Stimulated activated CD8-positive, alpha-beta memory T cell treated with anti-CD3 and anti-CD28 coated beads, Interleukin-7, amount 100 ng/mL, for 48 hours (primary cell): ENCODE measurements at places on chromosomes 2 and 18.

DNA sequence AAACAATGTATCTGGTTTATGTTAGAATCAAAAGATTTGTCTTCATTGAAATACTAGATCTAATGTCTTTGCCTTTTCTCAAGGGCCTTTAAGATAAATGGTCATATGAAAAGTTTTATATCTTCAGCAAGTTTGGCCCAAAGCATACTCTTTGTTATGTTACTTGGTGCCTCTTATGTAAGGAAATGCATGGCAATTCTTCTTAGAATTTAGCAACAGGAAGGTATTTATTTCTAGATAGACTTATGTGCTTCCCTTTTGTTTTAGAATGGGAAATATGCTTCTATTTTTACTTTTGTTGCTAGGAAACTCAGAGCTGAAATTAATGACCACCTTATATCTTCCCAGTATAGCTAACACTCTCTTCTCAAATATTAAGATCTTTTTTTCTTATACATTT, 117.4 kb upstream of the DLX2 start:
- DNase-seq = no peak

GRCh38 chr2:20110383-20110782, 59.0 kb upstream of the LAPTM4A start:
- DNase-seq = no peak

- DNase-seq = no peak
Measured at GRCh38 chr18:5456577-5457461, 87.0 kb downstream of the EPB41L3 start.

GRCh38 chr2:45299361-45299760, 290.1 kb upstream of the SIX2 start:
- DNase-seq = no peak

DNA sequence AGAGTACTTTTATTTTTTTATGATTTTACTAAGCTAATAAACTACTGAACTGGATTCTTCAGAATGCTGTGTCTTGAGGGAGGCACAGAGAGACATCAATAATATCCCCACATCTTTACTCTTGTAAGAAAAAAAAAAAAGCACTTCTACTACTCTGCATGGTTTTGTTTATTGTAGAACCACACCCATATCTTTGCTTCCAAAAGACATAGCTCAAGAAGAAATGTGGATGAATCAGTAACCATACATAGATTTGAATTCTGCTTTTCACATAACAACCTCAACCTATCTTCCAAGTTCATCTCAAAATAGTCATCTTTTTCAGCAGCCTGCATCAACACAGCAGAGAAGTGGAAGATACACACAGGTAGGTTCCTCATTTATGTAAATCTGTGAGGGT, 12.2 kb upstream of the COL5A2 start:
- no peak for DNase-seq

DNA sequence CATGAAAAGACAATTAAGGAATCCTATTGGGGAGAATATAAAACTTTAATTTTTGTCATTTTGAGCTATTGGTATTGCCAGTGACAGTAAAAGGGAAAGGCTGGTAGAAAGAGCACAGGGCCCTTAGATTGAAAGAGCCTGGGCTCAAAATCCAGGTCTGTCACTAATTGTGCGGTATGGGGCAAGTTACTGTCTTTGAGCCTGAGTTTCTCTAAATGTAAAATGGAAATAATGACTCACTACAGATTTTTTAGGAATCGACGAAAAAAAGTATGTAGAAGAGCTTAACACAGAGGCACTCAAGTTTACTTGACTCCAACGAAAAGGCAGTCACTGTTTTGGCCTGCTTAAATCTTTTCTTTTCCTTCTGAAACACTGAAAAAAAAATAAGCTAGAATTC, 7.0 kb downstream of the NDUFV2 start:
- no peak for DNase-seq

GRCh38 chr2:111909079-111909478, 10.7 kb downstream of the MERTK start:
- no peak for DNase-seq

GRCh38 chr2:8998418-8999101, 4.9 kb downstream of the MBOAT2 start:
- DNase-seq = no peak

DNA sequence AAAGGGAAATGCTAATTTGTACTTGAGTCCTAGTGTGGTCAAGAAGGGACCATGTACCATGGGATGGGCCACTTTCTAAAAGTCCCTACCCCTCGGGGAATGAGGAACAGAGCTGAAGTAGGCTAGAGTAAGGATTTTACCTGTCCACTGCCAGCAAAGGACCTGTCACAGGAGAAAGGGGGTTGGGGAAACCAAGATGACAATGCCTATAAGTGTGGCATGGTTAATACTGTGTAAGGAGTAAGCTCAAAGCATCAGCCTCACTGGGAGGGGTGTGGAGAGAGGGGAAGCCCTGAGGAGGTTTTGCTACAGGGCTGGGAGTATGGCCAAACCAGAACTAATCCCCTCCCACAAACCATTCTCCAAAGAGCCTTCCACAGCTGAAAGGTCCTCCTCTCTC, 15.8 kb downstream of the GKN2 start:
- no peak for DNase-seq

GRCh38 chr18:32287873-32288272, 98.0 kb downstream of the MEP1B start:
- DNase-seq = no peak

GRCh38 chr2:9422321-9423099, 818 bp downstream of the ITGB1BP1 start:
- peak; percentile 25 for DNase-seq

GRCh38 chr2:160205505-160205904, 5.4 kb upstream of the ITGB6 start:
- no peak for DNase-seq

DNA sequence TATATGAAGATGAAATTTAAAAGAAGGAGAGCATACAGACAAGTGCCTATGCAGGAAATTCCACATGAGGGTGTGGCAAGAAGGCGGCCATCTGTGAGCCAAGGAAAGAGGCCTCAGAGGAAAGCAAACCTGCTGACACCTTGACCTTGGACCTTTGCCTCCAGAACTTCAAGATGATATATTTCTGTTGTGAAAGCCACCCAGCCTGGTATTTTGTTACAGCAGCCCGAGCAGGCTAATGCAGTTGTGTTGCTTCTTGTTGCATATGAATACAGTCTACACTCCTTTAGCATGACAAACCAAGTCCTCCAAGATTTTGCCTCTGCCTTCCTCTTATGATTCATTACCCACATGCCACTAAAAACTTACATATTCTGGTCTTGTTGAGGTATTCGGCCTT, 374.8 kb upstream of the TRIB2 start:
- no peak for DNase-seq

DNA sequence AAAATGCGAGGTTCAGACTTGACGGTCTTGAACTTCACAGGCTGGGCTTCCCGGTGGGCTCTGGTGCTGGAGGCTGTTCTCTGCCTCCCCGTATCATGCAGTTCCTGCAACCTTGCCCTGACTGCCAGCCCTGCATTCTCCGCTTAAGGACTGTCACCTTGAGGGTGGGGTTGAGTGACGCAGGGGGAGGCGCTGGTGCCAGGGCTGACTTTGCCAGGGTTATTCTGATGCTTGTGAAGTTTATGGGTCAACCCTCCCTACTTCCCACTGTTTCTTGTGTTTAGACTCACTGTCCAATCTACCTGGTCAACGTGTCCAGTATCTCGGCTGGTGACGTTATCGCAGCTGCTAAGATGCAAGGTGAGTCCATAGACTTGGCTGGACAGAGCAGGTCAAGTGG, 37.5 kb upstream of the MAPRE3 start:
- DNase-seq = no peak

DNA sequence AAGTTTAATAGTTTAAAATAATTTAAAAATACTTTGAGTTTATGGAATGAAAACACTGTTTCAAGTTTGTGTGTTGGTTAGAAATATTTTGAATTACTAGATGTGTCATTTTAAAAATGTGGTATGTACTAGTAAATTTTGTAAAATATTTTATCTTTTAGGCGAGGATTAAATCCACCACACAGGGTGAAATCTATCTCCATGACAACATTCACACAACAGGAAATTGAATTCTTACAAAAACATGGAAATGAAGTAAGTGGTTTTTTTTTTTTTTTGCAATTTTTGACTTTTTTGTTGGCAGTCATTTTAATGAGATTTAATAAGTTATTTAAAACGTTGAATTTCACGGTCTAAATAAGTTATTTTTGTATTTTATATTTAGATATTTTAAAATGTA, 19.4 kb downstream of the AGFG1 start:
- DNase-seq = no peak

GRCh38 chr2:85963068-85963467, 74.3 kb upstream of the ST3GAL5 start:
- DNase-seq = no peak

- DNase-seq = no peak
Measured at GRCh38 chr2:238692562-238692961, 155.3 kb upstream of the TWIST2 start.

DNA sequence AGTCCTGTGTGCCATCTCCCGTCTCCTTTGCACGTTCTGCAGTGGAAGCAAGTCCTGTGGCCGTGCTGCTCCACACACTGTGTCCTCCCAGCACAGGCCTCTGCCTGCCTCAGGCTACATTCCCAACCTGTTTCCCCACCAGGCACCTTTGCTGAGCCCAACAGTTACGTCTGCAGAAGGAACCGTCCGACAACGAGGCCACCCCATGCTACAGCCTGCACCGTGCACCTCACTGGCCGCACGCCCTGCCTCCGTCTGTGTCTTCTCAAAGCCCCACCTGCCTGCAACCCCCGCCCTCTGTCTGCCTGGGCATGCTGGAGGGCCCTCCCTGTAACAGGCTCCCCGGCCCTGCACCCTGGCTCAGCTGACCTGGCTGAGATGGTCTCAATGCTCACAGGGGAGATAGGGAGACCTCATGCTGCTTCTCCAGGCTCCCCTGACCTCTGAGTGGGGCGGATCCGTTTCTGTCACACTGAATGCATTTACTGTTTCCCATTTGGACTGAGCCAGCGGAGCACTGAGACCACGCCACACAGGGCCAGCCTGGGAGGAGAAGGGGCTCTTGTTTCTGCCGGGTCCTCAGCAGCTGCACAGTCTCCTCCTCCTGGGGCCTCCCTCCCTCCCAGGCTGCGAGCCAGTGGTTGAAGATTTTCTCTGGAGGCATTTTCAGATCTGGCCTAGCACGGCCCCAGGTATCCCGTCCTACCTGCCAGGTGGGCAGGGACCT, 109.1 kb upstream of the OTOS start:
- DNase-seq = no peak

- DNase-seq = peak; percentile 44
Measured at GRCh38 chr2:169069341-169069740, at the start of gene DHRS9. Gene DHRS9 (plus strand): TSS chr2:169069563. CDS start chr2:169081582, 12,019 bp downstream.

- no peak for DNase-seq
Measured at GRCh38 chr2:18834341-18834740, 245.0 kb upstream of the NT5C1B start.

DNA sequence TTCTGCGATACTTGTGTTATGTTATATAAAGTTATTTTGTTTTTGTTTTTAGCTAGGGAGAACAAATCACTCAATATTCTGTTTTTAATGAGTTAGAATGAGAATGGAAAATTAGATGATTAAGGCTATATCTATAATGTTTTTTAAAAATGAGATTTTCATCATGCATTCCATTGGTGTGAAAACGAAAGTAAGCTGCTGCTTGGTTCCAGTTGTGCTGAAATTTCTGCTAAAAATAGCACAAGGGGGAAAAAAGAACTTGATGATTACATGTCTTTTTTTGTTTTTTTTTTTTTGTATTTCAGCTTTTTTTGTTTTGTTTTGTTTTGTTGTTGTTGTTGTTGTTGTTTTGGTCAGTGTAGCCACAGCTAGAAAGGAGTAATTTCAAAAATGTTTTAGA, 242.6 kb upstream of the KCNJ3 start:
- DNase-seq = no peak

- no peak for DNase-seq
Measured at GRCh38 chr2:239329972-239330572, 70.7 kb downstream of the HDAC4 start.

DNA sequence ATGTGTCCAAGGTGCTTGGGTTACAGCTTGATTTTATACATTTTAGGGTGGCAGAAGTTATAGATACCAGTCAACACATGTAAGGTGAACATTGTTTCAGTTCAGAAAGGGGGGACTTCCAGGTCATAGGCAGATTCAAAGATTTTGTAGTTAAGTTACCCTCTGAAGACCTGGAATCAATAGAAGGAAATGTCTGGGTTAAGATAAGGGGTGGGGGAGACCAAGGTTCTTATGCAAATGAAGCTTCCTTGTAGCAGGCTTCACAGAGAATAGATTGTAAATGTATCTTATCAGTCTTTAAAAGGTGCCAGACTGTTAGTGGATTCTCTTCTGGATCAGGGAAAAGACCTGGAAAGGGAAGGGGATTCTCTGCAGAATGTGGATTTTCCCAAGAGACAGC, 42.4 kb downstream of the BMPR2 start:
- no peak for DNase-seq

DNA sequence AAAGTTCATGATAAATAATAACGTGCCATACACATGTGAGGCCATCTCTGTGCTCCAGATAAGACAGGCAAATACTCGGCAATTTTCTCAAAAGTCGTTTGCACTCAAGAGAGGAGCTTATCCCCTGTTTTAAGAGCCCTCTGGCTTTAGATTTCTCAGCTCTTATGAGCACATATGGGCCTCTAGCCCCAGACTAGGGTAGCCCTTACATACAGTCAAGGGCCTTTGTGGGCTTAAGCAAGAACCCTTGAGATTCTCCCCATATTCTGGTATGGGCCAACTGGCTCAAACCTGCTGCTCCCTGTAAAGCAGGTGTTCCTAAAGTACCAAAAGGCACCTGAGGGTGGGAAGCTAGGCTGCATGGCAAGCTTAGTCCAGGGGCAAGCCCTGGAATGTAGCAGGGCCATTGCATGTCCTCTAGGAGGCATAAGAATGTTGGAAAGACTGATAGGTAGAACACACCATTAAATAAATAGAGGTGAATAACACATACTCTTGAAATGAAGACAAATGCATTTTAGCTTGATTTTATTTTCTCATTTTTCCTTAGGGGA, 66.1 kb downstream of the FASTKD2 start:
- DNase-seq = no peak

DNA sequence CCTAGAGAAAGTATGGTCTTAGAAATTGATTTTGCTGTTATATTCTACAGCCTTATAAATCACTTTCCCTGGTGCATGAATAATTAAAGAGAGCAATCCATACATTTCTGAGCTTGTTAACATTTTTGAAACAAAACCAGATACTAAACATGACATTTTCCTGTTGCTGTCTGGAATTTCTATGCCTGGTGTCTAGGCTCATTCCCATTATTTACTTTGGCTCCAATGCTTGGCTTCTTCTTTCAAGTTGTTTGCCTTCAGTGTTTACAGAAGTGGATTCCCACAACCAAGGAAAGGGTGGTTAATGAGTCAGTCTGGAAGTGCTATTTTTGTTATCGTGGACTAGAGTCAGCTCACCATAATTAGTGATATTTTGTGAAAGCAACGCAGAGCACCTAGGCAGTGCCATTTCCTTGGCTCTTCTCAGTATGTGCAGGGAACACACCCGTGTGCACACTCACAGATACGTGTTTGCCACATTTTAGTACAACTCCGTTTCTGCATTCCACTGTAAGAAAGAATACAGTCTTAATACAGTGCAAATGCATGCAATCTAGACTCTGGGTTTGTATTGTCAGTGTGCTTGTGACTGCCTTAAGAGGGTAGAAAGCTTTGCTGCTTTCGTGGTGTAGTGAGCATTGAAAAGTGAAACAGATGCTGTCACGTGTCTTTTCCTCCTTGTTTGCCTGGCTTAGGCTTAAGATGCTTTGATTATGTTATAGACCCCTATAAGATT, 185.0 kb upstream of the RASGRP3 start:
- DNase-seq = no peak
